ENCODE measurements at places on chromosomes 7 and 10.

DNA sequence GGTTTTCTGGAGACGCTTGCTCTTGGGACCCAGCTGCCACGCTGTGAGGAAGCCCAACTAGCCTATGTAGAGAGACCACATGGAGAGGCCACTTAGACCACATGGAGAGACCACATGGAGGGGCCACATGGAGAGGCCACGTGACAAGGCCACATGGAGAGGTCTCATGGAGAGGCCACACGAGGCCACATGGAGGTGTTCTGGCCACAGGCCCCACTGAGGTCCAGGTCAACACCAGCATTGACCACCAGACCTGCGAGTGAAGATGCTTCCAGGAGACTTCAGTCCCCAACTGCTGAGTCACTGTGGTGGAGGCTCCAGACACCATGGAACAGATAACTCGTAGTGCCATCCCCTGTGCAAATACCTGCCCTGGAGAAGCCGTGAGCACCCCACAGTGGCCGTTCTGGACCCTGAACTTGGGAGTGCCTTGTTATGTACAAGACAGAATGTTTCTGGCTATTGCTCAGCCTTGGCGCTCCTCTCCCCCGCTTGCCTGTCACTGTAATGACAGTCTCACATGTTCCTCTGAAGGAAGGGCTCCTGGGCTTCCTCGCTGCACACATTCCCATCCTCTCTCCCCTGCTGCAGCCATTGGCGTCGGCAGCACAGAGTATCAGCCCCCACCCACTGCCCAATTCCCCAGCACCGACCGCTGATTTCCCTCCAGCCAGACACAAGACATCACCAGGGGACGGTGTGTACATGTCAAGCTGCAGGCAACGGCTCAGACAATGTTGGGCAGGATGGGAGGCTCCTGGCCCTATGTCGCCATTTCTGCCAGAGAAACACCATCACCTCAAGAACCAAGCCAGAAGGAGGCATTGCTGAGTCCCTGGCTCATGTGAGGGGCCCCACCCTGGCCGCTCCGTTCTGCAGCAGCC, 49.0 kb upstream of the TNRC18 start:
- no peak for DNase-seq

GRCh38 chr10:110499796-110500514, 2.2 kb downstream of the DUSP5 start:
- DNase-seq: no peak

DNA sequence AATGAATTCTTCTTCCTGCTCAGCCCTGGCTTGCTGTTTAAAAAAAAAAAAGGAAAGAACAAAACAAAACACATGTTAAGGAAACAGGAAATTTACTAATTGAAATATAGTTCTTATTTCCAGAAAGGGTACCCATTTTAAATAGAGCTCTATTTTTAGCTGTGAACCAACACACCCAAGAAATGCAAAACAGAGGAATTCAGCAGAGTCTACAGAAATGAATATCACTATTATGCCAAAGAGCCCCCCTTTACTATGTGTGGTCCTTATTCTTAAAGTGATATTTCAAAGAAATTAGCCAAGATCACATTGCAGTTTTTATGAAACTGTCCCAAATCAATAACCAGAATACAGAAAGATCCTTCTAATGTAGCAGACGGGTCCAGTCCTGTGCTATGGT, 53.7 kb downstream of the CCDC6 start:
- DNase-seq: no peak

DNA sequence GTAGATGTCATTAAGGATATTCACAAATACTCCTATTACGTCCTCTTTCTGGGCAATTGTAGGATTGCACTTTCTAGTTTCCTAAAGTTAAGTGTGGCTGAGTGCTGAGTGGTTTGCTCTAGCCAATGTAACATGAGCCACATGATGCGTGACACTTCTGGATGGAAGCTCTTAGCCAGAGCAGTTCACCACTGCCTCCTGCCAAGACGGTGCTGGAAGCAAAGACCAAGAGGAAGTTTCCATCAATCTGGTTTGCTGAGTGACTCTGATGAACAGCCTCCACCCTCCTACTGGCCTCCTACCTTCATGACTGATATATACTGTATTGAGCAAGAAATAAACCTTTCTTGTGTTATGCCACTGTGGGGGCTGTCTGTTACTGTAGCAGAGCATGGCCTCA, 318.1 kb downstream of the KCNMA1 start:
- DNase-seq: no peak

GRCh38 chr7:30702200-30702599, 19.9 kb upstream of the CRHR2 start:
- no peak for DNase-seq

- DNase-seq: no peak
These were observed 71.9 kb downstream of the FOXL3 start for GRCh38 chr7:361680-362401.

Measured in stimulated activated CD8-positive, alpha-beta memory T cell treated with anti-CD3 and anti-CD28 coated beads, Interleukin-4, amount 100 ng/mL, for 1 hour (primary cell).